ENCODE measurements at places on chromosomes 11 and 22.

GRCh38 chr11:119424775-119425174 is 1.8 kb upstream of the THY1 start:
- no peak for DNase-seq

DNA sequence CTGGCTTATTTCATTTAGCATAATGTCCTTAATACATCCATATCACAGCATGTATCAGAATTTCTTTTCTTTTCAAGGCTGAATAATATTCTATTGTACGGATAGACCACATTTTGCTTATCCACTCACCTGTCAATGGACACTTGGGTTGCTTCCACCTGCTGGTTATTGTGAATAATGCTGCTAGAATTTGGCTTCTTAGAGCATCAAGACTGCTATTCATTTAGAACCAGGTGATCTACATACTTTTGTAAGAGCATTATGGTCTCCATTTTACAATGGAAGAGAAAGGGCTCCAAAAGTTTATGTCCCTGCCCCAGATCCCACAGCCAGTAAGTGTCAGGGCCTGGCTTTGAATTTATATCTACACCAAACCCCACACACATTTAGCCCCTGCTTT is 100.7 kb upstream of the CD82 start:
- DNase-seq = no peak

DNA sequence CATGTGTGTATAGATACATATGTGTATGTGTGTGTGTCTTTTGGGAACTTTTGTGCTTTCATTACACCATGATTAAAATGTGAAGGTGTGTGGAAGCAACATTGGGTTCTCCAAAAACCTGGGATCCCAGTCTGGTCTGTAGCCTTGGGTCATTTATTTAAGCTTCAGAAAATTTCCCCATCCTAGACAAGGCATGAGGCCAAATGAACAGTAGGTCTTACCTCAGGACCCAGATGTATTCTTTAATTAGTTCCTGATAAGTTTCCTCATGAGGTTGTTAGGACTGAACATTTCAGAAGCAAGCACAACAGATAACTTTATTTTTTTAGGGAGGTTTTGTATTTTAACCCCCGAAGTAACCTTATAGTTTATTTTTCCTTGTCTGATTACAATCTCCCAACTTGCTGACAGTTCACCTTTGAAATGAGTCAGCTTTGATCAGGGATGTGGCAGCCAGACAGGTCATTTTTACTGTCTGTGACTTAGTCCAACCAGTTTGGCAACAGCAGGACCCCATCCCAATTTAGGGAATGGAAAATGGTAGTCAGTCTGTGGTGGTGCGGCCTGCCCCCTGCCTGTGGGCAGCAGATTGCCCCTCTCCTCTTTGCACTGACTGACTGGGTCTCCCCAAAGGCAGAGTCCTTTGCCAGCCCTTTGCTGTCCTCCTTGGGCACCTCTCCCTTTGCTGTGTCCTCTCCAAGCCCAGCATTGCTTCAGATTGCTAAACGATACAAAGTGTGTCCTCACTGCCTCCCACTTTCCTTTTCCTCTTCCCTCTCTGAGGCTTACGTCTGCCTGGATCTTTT is 88.3 kb downstream of the NAV2 start:
- DNase-seq = no peak

DNA sequence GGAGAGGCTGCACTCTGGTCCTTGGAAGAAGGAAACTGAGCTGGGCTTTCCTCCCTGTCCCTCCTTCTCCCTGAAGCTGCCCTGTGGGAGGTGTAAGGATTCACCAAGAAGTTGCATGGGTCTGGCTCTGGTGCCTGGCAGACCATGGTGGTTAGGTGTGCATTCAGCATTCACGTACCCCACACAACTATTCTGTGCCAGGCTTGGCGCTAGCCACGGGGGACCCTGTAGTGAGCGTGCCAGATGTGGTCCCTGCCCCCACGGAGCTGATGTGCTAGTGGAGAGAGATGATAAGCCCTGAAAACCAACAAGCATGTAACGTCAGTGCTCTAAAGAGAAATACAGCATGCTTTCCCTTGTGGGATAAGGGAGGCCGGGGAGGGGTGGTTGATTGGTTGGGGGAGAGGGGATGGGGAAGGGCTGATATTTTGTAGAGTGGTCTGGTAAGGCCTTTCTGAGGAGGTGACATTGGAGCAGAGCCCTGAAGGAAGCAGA is 48.9 kb downstream of the CD82 start:
- DNase-seq = no peak

DNA sequence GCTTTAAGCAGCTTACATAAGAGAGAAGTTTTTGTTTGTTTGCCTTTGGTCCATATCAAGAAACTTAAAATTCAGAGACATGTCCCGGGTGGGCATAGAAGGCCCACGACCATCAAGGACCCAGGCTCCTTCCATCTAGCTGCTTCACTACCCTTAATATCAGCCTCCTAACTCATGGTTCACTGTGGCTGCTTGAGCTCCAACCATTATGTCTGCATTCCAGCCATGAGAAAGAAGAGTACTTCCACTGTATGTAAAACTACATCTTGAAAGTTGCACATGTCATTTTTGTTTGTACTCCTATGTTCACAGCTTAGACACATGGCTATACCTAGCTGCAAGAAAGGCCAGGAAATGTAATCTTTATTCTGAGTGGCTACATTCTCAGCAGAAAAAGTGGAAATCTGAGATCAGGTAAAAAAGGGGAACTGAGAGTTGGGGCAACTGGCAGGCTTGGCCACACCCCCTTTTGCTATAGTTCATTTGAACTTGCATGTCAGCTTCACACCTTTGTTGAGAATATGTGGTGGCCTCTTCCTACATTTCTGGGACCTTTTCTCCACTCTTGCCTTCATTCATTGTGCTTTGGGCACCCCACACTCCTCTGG is 81.3 kb upstream of the TP53I11 start:
- no peak for DNase-seq

- DNase-seq = no peak
Measured at GRCh38 chr11:123299721-123300120, 104.7 kb upstream of the CLMP start.

DNA sequence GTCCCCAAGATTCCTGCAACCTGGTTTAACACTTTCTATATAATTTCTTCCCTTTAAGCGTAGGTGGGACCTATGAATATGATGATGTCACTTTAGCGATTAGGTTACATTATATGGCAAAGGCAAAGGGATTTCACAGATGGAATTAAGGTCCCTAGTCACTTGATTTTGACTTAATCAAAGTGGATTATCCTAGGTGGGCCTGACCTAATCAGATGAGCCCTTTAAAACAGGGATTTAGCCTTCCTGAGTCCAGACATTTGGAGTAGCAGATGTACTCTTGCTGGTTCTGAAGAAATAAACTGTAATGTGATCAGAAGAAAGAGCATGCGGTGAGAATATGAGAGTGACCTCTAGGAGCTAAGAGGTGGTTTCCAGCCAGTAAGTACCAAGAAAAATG is 67.8 kb upstream of the LIN7C start:
- no peak for DNase-seq

DNA sequence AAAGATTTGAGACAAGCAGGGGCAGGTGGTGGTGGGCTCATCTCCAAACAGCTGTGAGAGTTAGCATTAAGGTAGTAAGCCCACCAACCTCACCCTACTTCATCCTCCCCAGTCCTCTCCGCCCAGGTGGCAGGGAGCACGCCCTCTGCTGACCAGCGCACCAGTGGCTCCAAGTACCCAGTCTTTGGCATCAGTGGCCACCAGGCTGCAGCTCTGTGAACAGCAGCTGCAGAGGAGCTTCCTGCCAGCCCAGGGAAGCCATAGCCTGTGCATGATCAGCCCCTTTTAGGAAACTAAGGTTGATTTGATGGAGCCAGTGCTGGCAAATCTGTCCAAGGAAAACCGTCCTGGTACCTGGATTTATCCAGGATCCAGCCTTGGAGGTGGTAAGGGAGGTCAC is 21.7 kb downstream of the CAVIN3 start:
- no peak for DNase-seq

GRCh38 chr11:134749040-134749839 is 337.2 kb upstream of the B3GAT1 start:
- DNase-seq = no peak

DNA sequence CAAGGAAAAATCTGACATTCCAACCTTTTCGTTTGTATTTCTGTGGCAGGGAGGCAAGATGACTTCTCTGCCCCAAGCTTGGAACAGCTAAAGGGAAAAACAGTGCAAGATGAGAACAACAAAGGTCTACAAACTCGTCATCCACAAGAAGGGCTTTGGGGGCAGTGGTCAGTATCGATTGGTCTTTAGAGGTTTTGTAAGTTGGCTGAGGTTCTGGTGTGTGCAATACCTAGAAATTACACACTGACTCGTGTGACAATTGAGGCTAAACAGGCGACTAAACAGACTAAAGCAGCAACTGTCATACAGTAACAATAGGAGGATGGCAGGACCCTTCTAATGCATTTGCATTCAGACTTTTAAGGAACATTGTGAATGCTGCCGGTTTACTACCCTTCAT is 994 bp downstream of the DEPDC5 start:
- no peak for DNase-seq

DNA sequence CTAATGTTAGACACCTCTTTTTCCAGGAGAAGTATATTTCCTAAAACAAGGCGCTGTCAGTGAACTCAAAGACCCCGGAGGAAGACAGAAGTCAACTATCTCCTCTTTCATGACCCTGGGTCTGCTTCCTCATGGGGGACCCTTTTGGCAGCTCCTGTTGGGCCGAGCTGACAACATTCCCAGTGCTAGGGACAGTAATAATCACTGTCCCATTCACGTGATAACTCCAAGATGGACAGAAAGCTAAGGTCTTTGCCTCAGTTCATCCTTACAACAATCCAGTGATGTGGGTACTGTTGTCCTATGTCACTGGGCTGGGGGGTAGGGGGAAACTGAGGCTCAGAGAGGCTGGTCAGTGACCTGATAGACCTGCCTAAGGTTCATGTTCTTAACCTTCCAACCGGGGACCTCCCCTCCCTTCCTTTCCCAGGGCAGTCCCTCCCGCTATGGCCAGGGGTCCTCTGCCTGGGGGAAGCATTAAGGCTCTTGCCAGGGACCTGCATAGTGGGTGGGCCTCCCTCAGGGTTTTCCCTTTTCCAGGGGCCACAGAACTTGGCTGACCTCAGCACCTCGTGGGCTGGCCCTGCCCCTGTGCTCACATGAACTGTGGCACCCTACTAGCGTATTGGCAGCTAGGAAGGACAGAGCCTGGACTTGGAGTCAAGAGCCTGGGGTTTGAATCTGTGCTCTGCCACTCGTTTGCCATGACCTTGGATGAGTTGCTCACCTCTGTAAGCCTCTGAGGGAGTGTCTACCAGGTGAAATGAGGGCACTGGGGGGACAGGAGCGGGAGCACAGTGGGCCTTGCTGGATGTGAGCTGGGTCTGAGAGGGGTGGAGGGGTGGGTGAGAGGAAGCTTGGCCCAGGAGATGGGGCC is 53.6 kb downstream of the LRRC32 start:
- DNase-seq = no peak

- no peak for DNase-seq
Measured at GRCh38 chr11:48049036-48049435, 68.7 kb downstream of the PTPRJ start.

DNA sequence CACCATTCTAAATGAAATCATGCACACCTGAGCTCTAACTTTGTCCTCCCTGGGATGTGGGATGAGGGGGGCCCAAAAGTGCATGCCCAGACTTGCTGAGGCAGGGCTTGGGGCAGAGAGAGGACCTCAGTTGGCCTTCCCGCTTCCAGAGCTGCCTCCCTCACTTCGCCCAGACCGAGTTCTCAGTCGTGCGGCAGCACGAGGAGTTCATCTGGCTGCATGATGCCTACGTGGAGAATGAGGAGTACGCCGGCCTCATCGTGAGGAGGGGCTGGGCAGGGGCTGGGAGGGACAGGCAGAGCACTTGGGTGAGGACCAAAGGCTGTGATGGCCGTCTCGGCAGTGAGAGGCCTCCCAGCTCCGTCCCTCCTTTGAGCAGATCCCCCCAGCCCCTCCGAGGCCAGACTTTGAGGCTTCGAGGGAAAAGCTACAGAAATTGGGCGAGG is 8.2 kb downstream of the CFL1 start:
- no peak for DNase-seq

DNA sequence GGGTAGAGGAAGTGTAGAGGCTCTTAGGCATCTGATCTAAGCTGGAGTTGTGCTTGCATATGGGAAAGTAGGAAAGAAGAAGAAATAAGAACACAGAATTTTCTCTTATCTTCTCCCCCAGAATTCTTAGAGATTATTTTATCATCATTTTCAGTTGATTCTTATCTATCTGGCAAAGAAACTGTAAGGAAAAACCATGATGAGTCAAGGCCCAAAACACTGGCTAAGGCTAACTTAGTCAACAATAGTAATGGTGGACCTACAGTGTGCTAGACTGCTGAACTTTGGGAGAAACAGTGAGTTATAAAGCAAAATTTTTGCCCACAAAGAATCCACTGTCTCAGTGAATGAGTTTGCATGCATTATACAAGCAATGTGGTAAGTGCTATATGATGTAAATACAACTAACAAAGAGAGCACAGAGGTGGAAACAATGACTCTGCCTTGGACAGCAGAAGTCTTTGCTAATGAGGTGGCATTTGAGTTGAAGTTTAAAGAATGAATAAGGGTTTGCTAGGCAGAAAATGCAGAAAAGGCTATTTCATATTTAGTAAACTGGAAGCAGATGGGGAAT is 344.5 kb upstream of the PLET1 start:
- DNase-seq = no peak

DNA sequence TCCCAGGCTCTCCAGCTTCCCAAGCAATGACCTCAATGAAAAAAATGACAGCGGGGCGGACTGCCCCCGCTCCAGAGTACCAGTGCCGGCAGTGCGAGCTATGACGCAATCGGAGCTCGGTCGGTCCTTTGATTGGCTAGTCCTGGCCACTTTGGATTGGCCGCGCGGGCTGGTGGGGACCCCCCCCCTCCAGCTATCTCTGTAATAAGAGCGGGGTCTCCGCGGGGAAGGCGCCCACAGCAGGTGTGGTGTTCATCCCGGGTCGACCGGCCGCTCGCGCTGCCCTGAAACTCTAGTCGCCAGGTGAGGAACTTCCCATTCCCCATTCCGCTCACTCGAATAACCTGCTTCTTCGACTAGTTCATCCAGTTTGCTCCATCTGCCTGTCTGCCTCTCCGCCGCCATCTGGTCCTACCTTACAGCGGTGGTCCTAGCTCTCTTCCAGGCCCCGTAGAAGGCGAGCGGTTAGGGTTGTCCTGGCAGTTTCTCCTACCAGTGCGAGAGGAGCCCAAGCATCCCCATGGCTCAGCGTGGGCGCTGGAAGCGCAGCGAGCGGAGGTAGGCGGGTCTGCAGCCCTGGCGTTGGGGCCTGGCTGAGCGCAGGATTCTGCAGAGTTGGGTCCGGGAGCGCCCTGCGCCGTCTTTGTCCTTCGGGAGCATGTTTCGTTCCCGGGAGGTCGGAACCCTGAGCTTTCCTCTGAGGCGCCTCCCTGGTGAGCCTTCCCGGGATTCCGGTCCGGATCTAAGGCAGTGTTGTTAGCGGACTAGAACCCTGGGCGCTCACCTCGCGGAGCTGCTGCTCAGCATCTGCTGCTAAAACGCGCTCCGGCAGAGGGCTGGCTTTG is at the start of gene CALCB:
TSS of gene CALCB (plus strand) at position 233 of the 845 bp plus-strand sequence. CDS start 1,126 bp downstream, outside the sequence.
- no peak for DNase-seq
